ENCODE measurements at places on chromosomes 11 and 22.
A peak's percentile ranks its signal among the peaks of the same experiment; 100 is the strongest.

- no peak for DNase-seq
These were observed 12.0 kb downstream of the SPTBN2 start for GRCh38 chr11:66716996-66717395.

GRCh38 chr11:115518983-115519628, 14.9 kb upstream of the CADM1 start:
- no peak for DNase-seq

GRCh38 chr22:46131151-46131587, 19.2 kb upstream of the PPARA start:
- no peak for DNase-seq

DNA sequence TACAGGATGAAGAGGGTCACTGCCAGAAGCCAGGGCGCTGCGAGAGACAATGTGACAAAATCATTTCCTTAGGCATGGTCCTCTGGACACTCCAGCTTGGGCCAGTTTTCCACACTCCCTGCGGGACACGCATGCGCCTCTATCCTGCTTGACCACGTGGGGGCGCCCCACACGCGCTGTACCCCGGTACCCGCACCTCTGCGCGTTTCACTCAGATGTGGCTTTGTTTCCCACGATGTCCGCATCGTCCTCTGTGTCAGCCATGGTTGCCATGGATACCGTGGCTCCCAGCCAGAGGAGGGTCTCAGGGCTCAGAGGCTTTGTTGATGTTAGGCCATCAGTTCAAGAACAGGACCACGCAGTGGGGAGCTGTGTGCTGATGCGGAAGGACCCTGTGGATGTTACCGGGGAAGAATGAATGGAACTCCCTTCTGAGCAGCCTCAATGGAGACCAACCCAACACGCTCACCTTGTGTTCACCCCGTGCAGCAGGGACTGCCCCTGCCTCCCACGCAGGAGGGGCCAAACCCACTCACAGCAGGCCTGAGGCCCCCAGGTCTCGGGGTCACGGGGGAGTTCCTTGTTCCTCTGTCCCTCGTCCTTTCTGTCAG, 101.1 kb upstream of the SLC22A12 start:
- DNase-seq: peak; percentile 4

DNA sequence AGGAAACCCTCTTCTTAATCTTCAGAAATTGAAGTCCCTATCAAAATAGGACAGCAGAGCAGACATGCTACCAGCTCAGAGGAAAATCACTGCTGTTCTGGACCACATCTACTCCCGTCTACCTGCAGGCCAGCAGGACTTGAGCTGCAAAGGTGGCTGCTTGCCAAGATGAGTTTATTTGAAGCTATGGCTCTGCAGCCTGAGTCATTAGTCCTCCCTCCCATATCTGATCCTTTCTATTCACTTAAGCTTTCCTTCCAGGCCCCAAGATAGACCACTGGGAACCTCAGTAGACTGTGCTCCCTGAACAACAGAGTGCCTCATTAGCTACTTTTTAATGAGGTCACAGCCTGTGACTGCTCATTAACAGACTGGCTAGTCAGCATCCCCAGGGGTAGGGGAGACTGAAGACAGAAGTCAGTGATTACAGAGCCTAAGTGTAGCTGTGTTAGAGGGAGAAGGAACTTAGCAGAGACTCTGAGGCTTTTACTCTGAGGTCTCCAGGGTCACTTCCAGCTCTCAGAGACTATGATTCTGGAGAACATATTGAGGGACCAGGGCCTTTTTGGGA, 6.8 kb upstream of the OR10A2 start:
- peak; percentile 27 for DNase-seq

DNA sequence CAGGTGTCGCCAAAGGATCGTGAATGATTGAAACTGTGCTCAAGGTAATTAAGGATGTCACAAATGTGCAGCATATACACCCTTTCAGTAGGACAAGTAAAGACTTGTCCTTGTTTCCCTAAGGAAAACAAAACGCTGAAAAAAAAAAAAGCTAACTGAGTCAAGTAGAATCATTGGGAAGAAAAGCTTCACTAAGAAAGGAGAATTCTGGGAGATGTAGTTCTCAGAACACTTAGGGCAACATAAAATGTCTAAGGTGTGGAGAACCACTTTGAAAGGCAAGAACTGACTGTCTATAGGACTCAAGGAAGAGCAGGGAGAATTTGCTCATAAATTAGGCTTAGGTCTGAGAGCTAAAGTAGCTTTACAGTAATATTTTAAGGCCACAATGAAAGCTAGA, 2.9 kb upstream of the OR5T1 start:
- no peak for DNase-seq

DNA sequence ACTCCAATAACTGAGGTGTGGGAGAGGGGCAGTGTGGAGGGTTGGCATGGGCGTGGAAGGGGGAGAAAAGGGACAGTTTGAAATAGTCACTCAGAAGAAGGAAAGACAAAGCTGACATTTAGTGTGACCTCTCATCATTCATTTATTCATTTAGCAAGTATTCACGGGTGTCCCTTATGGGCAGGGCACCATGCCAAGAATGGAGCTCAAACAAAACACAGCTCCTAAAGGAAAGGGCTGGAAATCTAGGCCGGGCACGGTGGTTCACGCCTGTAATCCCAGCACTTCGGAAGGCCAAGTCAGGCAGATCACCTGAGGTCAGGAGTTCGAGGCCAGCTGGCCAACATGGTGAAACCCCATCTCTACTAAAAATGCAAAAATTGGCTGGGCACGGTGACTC, 19.4 kb upstream of the DGKZ start:
- no peak for DNase-seq

DNA sequence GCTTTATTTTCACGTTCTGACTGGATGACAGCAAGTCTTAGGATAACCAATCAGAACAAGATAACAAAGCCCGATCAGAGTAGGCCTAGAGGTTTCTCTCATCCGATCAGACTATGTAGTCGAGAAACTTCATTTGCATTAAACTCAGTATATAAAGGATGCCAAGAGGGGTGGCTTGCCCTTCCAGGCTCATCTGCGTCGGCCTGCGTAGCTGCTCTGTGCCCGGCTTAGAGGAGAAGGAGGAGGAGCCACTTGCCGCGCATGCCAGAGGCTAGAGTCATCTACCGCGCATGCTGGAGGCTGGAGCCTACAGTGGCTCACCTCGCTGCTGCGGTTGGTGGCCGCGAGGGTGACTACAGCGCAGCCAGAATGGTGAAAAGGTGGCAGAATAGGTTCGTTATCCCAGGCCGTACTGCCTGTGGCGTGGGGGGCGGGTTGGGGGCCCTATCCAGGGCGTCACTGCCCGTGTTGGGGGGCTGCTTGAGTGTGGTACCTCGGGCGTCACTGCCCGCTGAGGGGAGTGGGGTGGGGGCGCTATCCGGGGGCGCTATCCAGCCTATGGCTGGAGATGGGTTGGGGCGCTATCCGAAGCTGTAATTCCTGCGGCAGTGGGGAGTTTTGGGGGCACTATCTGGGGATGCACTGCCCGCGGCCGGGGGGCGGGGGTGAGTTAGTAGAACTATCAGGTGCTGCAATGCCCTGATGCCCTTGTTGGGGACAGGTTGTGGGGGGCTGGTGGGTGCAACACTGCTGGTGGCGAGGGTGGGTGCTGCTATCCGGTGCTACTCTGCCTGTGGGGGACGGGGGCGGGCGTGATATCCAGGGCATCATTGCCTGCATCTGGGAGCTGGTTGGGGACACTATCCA, at the start of gene RFPL2:
Gene RFPL2, minus strand, starts transcription at position 218 of the 867 bp plus-strand sequence. CDS start 2,622 bp downstream, outside the sequence.
- DNase-seq: no peak

Data from HS-27A (cell line).